ENCODE measurements at places on chromosomes 13 and 19.

GRCh38 chr19:20414120-20414519, 151.5 kb downstream of the ZNF737 start:
- no peak for DNase-seq

DNA sequence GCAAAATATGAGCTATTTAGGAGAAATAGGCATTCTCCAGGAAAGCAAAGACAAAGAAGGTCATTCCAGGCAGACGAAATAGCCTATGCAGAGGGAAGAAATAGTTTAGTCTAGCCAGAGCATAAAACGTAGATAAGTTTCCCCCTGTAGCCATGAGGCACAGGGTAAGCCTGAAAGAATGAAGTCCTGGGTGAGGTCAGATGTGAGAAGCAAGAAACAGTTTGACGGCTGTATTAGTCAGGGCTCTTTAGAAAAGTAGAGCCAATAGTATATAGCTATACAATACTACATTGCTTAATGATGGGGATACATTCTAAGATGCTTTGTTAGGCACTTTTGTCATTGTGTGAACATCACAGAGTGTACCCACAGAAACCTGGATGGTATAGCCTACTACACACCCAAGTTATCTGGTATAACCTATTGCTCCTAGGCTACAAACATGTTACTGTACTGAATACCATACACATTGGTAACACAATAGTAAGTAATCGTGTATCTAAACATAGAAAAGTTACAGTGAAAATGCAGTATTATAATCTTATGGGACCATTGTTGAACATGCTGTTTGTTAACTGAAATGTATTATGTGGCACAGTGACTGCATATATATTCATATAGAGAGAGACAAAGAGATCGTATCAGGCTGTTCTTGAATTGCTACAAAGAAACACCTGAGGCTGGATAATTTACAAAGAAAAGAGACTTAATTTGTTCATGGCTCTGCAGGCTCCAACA, 59.3 kb upstream of the WDFY2 start:
- DNase-seq = peak; percentile 61

DNA sequence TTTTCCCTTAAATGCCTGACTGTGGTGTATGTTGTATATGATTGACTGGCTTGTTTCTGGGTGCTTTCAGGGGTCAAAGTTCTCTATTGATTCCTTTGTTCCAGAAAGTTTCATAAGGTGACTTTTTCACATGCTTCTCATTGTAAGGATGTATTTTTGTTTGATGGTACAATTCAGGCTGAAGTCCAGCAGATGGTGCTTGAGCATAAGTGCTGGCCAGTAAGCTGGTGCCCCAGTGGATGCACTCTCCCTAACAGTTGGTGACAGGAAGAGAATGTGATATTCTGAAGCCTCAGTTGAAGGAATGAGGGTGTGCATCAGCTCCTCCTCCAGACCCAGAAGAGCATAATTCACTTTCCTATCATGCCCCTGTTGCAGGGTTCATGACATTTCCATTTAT, 1941.6 kb upstream of the PRR20A start:
- DNase-seq = no peak

DNA sequence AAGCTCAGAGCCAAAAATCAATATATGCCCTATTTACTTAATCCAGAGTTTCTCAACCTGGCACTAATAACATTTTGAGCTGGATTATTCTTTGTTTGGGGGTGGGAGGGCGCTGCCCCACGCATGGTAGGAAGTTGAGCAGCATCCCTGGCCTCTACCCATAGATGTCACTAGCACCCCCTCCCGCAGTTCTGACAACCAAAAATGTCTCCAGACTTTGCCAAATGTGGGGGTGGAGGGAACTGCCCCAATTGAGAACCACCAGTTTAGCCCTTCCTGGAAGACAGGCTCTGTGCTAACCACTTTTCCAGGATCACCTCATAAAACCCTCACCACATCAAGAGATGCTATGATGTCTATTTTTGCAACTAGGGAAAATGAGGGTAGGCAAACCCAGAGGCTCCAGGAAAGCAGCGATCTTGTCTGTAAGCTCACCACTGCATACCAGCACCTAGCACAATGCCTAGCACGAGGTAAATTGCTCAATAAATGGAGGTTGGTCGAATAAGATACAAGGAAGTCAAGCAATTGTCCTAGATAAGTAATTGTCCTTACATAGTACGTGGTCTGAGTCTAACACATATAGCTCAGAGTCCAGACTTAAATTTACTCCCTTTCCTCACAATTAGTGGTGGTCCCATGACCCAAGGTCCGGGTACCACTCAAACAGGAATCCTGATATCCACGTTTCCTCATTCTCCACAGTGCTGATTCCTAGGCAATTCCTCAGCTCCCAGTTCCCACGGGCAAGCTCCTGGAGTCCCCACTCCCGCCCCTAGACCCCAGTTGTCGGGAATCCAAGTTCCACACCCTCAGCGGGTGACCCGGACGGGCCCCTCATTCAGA, 892 bp downstream of the TRIR start:
- peak; percentile 74 for DNase-seq

DNA sequence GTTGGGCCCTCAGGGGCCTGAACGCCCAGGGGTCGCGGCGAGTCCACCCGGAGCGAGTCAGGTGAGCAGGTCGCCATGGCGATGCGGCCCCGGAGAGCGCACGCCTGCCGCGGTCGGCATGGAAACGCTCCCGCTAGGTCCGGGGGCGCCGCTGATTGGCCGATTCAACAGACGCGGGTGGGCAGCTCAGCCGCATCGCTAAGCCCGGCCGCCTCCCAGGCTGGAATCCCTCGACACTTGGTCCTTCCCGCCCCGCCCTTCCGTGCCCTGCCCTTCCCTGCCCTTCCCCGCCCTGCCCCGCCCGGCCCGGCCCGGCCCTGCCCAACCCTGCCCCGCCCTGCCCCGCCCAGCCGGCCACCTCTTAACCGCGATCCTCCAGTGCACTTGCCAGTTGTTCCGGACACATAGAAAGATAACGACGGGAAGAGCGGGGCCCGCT, at the start of gene CCNA1:
Gene CCNA1, plus strand, starts transcription at position 390 of the 439 bp plus-strand sequence. CDS start 562 bp downstream, outside the sequence.
- peak; percentile 42 for DNase-seq

GRCh38 chr19:10408511-10409283, 5.4 kb upstream of the CDC37 start:
- DNase-seq = no peak

DNA sequence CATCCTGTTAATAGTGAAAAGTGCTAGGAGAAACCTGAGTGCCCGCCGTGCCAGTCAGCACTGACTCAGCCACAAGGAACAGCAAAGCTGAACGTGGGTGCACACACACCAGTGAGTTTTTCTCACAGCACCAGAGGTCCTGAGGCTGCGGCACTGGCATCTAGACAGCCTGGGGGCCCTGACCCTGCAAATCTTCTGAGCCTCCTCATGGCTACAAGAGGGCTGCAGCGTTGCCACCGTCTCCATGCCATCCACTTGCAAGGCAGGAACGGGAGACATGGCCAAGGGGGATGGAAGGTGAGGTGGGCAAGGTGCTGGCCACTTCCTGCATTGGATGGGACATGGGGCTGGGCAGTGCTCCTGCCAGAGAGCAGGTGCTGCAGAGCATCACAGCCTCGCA, 211.2 kb upstream of the SOX1 start:
- DNase-seq = no peak

DNA sequence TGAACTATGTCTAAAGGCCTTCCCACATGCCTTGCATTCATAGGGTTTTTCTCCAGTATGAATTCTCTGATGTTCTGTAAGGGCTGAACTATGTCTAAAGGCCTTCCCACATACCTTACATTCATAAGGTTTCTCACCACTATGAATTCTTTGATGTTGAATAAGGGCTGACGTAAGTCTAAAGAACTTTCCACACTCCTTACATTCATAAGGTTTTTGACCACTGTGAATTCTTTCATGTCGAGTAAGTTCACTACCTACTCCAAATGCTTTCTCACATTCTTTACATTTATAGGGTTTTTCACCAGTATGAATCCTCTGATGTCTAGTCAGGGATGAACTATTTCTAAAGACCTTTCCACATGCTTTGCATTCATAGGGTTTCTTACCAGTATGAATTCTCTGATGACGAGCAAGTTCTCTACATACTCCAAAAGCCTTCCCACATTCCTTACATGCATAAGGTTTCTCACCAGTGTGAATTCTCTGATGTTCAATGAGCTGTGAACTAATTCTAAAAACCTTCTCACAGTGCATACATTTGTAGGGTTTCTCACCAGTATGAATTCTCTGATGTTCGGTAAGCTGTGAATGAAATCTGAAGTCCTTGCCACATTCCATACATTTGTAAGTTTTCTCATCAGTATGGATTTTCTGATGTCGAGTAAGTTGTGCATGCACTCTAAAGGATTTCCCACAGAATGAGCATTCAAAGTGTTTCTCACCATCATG, 19.1 kb upstream of the ZNF260 start:
- DNase-seq = peak; percentile 25

DNA sequence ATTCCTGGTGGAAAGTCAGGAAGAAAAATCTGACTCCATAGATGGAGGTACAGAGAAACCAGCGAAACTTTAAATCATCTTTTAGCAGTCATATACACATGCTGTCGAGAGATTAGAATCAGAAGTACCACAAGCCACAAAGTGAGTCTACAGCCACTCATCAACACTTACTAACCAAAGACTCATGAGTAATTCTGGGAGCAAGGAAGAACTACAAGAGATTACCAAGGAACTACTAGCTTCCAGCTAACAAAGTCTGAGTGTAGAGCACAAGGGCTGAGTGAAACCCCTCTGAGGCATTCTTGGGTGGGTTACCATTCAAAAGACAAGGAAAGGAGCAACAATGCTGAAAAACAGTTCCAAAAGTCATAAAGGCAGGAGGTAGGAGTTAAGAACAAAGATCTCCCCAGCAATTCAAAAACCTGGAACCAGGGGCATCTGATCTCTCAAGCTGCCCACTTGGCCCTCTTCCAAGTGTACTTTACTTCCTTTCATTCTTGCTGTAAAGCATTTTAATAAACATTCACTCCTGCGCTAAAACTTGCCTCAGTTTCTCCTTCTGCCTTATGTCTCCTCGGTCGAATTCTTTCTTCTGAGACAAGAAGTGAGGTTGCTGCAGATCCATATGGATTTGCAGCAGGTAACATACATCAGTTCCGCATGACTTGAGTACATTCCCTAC, 13.0 kb downstream of the RBM26 start:
- peak; percentile 75 for DNase-seq

DNA sequence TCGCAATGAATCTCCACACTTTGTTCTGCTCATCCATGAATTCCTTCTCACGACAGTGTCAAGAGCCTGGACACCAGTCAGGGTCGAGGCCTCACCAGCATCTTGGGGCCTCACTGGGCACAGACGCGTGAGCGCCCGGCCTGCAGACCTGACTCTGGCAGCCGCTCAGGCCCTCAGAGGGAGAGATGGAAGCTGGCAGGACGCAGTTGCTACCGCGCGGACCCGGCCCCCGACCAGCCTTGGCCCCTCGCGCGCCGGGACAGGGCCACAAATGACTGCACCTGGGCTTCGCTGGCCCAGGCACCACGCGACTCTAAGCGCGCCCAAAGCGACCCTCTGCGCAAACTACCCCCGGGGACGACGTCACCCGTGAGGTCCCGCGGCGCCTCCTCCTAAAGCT, 937 bp upstream of the USP29 start:
- DNase-seq = no peak

DNA sequence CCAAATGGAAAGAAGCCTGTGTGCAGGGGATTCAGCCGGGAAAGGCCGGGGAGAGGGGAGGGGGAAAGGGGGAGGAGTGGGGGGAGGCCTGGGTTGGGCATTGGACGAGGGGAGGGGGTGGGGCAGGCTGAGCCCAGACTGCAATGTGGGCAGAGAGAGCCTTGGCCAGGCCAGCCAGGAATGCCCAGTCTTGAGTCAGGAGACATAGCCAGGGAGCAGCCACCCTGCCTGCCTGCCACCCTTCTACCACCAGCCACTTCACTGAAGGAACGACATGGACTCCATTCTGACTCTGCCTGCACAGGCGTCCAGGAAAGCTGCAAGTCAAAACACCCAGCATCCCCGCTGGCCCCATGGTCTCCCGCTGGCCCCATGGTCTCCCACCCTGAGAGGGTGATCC, 498 bp downstream of the PROZ start:
- no peak for DNase-seq

DNA sequence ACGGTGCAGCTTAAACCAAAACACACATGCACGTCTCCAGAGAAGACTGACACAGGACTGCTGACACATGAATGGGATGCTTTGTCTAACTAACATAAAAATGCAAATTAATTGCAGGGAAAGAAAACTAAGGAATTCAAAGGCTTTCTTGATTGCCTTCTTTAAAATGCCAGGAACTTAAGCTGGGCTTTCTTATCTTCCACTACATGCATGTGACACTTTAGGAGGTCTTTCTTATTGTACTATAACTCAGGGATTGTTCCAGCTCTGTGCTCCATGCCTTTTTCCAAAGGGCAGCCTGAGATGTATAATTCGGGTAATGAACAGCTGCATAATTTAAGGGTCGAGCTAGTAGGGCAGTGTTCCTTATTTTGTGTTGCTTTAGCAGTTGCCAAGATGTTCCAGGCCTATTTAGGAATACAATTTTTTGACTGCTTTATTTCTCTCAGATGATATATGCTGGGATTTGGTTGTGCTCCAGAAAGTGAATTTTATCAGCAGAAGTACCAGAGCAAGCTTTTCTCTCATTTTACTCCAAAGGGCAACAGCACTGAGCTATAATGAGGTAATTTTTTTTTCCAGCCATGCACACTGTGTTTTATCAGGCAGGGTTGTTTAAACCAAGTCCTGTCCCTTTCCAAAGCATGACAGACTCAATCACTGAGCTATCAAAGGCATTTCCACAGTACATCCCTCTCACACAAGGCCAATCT, 885.2 kb downstream of the PCDH9 start:
- DNase-seq = no peak

DNA sequence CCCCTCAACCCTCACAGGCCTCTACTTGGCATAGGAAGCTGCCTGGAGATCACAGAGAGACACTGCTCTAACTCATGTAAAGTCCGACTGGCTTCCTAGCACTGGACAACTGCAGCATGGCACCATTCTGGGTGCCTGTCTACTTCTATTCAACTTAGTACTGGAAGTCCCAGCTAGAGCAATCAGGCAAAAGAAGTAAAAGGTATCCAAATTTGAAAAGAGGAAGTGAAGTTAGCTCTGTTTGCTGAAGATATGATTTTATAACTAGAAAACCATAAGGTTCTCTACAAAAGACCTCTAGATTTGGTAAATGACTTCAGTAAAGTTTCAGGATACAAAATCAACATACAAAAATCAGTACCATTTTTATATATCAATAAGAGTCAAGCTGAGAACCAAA, 1017.6 kb downstream of the PCDH9 start:
- DNase-seq = no peak

- no peak for DNase-seq
Measured at GRCh38 chr13:103243495-103243894, 177.3 kb upstream of the SLC10A2 start.

- DNase-seq = peak; percentile 94
Measured at GRCh38 chr13:96053003-96053703, at the start of gene UGGT2. UGGT2 (minus strand) TSS chr13:96053401; CDS start chr13:96053312, 89 bp downstream.

- no peak for DNase-seq
Measured at GRCh38 chr19:12720851-12721655, 2.7 kb downstream of the TNPO2 start.
